NCI-H187 (cell line): ENCODE measurements at places on chromosomes 2 and 18.

DNA sequence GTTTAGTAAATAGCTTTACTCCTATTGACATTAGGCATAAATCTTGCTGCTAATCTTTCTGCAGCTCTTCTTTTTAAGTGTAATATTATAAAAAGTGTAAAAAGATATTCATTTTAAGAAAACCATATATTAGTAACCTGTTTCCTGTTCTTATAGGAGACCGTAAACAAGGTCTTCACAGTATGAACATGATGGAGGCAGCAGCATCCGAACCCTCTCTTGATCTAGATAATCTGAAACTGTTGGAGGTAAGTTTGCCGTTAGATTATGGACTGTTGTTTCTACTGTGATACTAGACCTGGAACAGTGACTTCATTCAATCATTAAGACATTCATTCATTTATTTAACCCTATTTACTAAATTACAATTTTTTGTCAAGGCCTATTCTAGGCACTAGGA is 120.0 kb upstream of the FAM117B start:
- no peak for DNase-seq

DNA sequence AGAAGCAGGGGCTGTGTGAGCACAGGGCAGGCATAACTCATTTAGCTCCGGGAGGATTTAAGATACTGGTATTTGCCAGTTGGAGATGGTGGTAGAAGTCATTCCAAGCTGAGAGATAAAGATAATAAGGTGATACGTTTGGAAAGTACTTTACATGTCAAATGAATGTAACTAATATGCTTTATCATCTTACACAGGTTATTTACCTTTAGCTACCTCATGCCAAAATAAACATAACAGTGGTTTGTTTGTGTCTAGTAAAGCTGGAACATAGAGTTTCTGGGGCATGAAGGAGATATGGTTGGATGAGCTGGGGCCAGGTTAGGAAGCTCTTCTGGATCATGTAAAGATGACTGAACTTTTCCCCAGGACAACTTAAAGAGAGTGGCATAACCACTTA is 126.9 kb upstream of the PIK3C3 start:
- no peak for DNase-seq

DNA sequence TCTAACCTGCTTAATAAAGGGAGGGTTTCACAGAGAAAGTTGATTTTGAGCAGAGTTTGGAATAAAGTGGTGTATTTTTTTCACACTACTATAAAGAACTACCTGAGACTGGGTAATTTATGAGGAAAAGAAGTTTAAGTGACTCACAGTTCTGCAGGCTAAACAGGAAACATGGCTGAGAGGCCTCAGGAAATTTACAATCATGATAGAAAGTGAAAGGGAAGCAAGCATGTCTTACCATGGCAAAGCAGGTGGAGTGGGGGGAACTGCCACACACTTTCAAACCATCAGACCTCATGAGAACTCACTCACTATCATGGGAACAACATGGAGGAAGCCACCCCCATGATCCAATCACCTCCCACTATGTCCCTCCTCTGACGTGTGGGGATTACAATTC is 546.7 kb downstream of the EPHA4 start:
- no peak for DNase-seq

DNA sequence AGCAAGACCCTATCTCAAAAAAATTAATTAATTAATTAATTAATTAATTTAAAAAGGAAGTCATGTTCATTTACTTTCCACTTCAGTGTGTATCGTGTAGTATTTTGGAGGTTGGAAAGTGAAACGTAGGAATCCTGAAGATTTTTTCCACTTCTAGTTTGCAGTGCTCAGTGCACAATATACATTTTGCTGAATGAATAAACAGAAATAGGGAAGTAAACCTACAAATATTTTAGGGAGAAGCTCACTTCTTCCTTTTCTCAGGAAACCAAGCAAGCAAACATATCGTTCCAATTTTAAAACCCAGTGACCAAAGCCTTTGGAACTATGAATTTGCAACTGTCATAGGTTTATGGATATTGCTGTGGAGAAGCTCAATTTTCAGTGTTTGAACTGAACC is 27.8 kb downstream of the SLC14A1 start:
- DNase-seq, result no peak

DNA sequence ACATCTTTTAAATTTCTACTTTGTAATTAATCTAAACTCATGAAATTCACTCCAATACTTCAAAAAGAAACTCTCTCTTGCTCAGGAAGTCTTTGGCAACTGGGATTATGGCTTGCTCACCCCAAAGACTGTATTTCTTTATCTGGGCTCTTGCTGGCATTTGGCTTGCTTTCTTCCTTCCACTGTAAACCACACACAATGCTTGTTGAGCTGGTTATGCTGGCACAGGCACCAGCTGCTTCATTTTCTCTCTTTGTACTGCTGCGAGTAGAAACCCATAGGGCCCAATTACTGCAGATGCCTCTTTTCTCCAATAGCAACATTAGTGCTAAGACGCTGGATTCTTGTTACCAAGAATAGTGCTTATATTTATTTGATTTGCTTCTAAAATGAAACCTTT is 51.4 kb downstream of the SLC38A11 start:
- DNase-seq, result no peak

- DNase-seq, result no peak
Observed at GRCh38 chr2:39689876-39690275, 24.2 kb downstream of the TMEM178A start.

DNA sequence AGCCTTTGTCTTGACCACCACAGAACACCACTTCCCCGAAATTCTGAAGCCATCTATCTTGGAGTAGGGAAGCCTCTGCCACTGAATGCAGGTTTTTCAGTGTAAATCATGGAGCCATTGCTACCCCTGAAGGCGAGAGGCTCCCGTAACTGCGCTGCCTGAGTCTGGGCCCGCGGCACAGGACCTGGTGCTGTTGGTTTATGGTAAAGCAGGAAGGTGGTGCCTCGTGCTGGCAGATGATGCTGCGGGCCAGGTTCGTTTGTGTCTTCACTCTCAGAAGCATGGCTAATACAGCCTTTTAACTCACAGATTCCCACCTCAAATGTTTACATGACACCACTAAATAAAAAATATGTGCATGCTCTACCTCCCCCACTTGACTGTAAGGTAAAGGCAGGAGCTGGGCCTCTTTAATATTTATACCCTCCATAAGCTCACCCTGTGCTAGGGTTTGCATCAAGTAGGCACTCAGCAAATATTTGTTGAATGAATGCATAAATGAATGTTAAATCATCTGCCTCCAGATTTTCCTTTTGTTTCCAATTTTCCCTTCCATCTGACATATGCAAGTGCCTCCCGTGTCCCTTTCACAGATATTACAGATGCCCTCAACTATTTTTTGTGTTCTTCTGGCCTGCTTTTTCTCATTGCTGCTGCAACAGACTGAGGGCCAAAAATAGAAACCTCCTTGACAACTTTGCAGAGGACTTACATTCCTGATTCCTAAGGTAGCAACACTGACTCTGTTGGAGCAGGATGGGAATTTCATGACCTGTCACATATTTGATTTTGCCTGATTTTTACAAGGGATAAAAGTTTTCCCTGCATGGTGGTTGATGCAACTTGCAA is 83.5 kb upstream of the CPO start:
- DNase-seq, result no peak

- DNase-seq, result no peak
Observed at GRCh38 chr2:134796373-134796772, 42.0 kb upstream of the ACMSD start.

DNA sequence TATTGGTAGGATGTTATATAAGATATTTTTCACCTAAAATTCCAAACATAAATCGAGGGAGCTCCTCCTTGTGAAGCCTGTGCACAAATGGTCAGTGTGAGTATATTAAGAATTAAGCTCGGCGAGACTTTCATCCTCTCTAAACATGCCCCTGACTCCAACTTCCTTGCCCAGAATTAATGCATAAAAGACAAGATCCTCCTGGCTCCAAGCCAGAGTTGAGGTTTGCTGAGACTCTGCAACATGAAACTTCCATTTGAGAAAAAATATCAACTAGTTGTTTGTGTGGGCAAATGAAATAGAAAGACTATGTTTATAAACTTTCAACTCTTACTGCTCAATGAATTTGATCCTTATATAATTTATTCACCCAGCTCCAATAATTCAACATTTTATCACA is 68.1 kb downstream of the CCDC178 start:
- no peak for DNase-seq

GRCh38 chr2:165191096-165191728 is 12.6 kb downstream of the SCN3A start:
- DNase-seq, result no peak

GRCh38 chr2:119289093-119289492 is 65.5 kb downstream of the STEAP3 start:
- DNase-seq, result no peak

- DNase-seq, result no peak
Observed at GRCh38 chr2:8803658-8804379, 33.6 kb downstream of the KIDINS220 start.

DNA sequence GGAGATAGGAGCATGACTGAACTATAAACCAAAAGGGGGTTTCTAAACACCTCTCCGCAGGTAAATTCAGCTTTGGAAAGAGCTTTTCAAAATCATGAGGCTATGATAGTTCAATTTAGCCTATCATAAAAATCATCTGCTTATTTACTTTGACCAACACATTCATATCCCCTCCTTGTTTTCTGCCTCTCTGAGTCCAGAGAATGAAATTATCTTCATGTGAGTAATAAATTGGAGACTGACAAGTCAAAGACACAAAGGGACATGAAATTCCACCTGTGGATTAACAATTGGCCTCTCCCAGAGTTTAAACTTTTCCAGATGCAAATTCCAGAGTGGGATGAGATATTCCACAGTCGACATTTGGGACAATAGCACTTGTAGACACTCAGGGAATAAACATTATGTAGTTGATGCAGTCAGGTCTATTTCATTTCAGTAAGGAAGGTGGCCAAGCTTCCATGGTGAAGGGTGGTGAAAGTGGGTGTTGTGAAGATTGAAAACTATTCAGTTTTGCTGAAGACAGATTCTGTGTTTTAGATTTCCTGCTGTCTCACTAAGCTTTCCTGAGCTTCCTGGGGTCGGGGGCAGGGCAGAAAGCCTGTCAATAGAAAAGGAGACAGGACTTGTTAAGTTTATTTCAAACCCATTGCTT is 84.7 kb downstream of the CDC42EP3 start:
- DNase-seq, result no peak

GRCh38 chr18:24270937-24271380 is 126.7 kb downstream of the OSBPL1A start:
- DNase-seq, result no peak

DNA sequence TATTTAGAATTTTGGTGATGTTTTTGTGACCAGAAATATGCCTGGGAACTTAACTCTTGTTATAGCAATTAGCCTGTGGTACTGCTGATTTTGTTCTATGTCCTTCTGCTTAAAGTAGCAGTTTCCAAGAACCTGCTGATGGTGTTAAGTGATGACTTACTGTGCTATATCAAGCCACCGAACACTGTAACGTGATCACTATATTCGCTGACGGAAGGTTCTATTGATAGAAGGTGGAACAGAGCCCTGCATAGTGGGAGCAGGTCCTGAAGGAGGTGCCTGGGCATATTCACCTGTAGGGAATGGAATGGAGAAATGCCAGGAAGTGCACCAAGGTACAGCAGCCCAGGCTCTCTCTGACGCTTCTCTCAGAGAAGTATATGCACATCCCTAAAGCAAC is 76.8 kb downstream of the UXS1 start:
- DNase-seq, result no peak

DNA sequence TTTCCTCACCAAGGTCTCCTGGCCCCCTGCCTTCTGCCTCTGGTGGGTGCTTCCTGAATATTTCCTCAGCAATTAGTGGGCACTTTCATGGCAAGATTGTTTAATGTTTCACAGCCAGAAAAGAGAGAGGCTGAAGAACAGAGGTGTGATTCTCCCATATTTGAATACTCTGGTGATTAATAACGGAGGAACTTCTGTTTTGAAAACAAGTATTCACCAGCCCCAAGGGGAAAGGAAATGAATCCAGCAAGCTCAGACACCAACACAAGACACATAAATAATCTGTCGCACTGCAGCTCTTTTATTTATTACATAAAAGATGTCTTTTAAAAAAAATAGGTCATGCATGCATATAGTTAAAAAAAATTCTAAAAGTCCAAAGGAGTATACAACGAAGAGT is 57.7 kb downstream of the MRPL35 start:
- no peak for DNase-seq

- peak; percentile 24 for DNase-seq
Observed at GRCh38 chr2:175734686-175735085, 267.4 kb downstream of the LNPK start.

GRCh38 chr2:220276741-220277444 is 649.5 kb downstream of the SLC4A3 start:
- no peak for DNase-seq

DNA sequence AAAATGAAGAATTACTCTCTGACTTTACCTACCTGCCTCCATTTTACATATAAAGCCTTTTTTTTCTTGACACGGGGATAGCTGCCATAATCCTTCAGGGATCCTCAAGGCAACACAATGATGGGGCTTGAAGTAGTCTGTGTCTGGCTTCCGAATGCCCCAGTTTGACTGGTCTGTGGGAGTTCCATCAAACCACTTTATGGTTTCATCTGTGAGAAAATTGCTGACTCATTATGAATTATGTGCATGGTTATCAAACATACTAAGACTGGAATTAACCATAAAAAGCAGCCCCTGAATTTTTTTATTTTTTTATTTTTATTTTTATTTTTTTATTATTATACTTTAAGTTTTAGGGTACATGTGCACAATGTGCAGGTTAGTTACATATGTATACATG is 117.5 kb downstream of the PLA2R1 start:
- DNase-seq, result no peak

DNA sequence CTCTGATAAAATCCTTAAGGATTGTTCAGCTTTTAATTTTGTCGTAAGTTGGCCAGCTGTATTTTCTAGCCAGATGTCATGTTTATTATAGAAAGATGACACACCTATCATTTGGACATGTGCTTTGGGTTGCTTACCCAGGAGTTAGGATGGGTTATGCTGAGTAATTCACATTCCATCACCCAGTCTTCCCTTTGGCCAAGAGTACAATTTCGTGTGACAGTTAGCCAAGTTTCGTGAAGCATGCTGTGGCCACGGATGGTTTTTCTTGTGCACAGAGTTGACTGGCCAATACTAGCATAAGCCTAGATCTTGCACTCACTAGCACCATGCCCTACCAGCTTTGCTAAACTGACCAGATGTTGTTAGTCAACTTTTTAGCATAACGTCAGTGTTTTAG is 5.8 kb downstream of the MAPRE3 start:
- DNase-seq, result no peak

- no peak for DNase-seq
Observed at GRCh38 chr2:149388120-149388816, 57.9 kb downstream of the LYPD6 start.

- DNase-seq, result no peak
Observed at GRCh38 chr2:169491378-169491777, 12.1 kb downstream of the BBS5 start.

DNA sequence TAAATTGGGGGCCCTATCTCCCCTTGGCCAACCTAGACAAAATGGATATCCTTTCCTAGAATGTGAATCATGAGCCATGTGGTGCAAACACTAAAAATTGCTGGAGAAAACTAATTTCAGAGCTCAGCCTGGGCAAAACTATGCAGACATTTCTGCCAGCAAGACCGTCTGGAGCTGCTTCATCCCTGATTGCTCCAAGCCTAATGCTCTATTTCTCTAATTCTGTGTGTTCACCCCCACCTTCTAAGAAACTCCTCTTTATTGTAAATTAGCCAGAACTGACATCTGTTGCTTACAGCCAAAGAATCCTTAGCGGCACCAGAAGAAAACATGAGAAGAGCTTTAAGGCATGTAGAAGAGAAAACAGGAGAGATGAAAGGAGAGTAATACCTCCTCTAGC is 337.7 kb upstream of the CHAC2 start:
- no peak for DNase-seq

GRCh38 chr2:178419123-178419522 is 31.9 kb downstream of the PRKRA start:
- DNase-seq, result no peak

GRCh38 chr2:69645031-69645431 is 1.5 kb upstream of the AAK1 start:
- DNase-seq, result no peak
